ENCODE measurements at places on chromosomes 7 and 10. TPM values are rescaled to one million over a fixed set of nuclear protein-coding genes. Genes with fewer than 3 reads are reported as not detected.

The LRIT1 gene
- polyA plus RNA-seq, result not detected

The BAMBI gene
- polyA plus RNA-seq, result 17.8 TPM

The CPEB3 gene
- 0.37 TPM for polyA plus RNA-seq

The OLAH gene
- not detected for polyA plus RNA-seq

The HMX2 gene
- polyA plus RNA-seq, result not detected

The ACTR1A gene
- polyA plus RNA-seq, result 155 TPM

The PCGF5 gene
- 25.8 TPM for polyA plus RNA-seq

The SPDYE5 gene
- polyA plus RNA-seq, result not detected

The WASL gene
- polyA plus RNA-seq, result 21.0 TPM

The PILRA gene
- polyA plus RNA-seq, result 0.15 TPM

The SYNPO2L gene
- 0.11 TPM for polyA plus RNA-seq

The IKZF1 gene
- polyA plus RNA-seq, result not detected

The C10orf88 gene
- polyA plus RNA-seq, result 9.2 TPM

The ELAPOR2 gene
- 5.5 TPM for polyA plus RNA-seq

The INMT gene
- 237 TPM for polyA plus RNA-seq

The GIMAP1 gene
- not detected for polyA plus RNA-seq

The ZNF800 gene
- polyA plus RNA-seq, result 15.8 TPM

The UCMA gene
- polyA plus RNA-seq, result not detected

The ECHDC3 gene
- 13.8 TPM for polyA plus RNA-seq

The SPDYE2 gene
- not detected for polyA plus RNA-seq

The POLD2 gene
- polyA plus RNA-seq, result 122 TPM

The ATOH7 gene
- 0.08 TPM for polyA plus RNA-seq

The HEPACAM2 gene
- polyA plus RNA-seq, result 0.02 TPM

The RINT1 gene
- polyA plus RNA-seq, result 21.7 TPM

The NPTX2 gene
- polyA plus RNA-seq, result 0.03 TPM

The EPO gene
- polyA plus RNA-seq, result not detected

The ZNF862 gene
- polyA plus RNA-seq, result 4.7 TPM

The CYP3A7 gene
- 0.16 TPM for polyA plus RNA-seq

The LANCL2 gene
- polyA plus RNA-seq, result 22.7 TPM

The ZNF92 gene
- polyA plus RNA-seq, result 4.0 TPM

The RAMP3 gene
- not detected for polyA plus RNA-seq

The FKBP14 gene
- 52.0 TPM for polyA plus RNA-seq

Measured in fibroblast of lung (primary cell).